ENCODE measurements at places on chromosomes 1 and 21.

DNA sequence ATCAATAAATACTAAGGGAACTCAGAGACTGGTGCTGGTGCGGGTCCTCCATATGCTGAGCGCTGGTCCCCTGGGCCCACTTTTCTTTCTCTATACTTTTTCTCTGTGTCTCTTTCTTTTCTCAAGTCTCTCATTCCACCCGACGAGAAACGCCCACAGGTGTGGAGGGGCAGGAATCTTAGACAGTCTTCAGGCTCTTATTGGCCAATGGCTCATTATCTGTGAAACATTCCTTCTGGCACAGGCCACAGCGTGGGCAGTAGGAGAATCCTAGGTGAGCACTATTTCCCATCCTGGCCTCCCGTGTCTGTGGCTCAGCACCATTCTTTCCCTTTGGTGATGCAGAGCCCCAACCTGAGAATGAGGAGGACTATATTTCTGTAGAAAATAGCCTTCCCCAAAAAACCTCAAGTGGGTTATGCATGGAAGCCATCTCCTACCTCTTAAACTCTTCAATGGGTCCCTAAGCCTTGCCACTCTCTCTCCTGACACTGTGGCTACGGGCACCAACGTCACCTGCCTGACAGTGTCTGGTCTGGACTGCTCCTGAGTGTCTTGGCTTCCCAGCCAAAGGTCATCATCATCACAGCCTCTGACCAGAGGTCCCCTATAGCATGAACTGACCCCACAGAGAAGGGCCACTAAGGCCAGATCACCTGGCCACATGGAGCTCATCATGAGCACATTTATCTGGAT, 6.2 kb upstream of the SLAMF1 start:
- DNase-seq: no peak

GRCh38 chr1:199448646-199449045, 578.9 kb upstream of the NR5A2 start:
- DNase-seq: no peak

DNA sequence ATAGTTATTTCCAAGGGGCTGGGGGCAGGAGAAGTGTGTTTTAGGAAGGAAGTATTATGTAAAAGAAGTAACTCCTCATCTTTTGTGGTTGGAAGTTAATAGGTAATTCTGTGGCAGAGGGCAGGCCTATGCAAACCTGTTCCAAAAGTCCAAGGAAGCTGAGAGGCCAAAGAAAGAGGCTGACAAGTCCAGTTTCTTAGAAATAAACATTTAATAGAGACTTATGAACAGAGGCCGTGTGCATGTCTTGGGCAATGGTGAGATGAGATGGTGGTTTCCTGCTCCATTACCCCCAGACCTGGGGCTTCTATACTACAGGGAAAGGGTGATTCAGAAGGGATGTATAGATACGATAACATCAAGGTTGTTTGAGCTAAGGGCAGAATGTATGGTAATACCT, 7.6 kb upstream of the CA14 start:
- DNase-seq: no peak

DNA sequence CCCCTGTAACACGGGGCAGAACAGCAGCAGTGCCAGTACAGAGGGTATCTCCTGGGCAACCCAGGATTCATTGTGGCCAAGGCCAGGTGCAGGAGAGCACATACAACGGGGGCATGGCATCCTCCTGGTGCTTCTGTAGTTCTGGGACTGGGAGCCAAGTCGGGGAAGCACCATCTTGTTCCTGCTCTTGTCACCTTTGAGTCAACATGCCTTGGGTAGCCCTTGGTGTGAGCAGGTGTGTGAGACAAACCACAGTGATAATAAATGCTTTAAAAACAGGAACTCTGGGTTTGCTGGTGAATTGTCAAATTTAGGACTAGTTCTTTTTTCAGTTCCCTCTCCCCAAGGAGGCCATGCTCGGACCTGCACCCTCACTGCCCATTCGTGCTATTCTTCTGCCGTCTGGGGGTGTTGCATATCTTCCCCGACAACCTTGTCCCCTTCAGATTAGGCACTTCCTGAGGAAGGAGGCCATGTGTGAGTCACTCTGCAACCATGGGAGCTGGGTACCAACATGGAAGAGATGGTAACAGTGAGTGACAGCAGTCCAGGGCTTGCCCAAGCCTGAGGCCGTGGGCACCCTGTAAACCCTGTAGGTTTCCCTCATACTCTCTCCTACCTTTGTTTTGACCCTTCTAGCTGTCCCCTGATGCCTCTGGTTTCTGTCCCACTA, 150.2 kb downstream of the GRIK3 start:
- peak; percentile 68 for DNase-seq

GRCh38 chr1:20370698-20371097, 80.0 kb downstream of the VWA5B1 start:
- no peak for DNase-seq

GRCh38 chr21:35568643-35569042, 491.7 kb downstream of the SETD4 start:
- peak; percentile 30 for DNase-seq

DNA sequence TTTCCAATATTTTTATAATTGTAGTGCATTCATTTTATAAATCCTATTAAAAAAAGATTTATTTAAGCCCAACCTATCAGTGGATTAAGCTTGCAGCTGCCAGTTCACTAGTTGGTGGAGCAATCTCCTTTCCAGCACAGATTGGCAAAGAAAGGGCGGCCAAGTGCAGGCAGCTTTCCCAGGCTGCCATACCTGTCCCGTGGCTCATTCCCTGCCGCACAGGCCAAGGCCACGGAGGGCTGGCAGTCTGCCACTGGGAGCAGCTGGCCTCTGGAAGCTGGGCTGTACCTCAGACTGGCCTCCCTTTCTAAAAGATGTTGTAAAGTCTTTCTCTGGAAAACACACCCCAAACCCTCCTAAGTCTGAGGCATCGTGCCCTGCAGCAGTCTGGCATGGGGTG, 74.2 kb downstream of the SIM2 start:
- no peak for DNase-seq

GRCh38 chr21:38477226-38477625, 21.1 kb downstream of the ERG start:
- peak; percentile 78 for DNase-seq

DNA sequence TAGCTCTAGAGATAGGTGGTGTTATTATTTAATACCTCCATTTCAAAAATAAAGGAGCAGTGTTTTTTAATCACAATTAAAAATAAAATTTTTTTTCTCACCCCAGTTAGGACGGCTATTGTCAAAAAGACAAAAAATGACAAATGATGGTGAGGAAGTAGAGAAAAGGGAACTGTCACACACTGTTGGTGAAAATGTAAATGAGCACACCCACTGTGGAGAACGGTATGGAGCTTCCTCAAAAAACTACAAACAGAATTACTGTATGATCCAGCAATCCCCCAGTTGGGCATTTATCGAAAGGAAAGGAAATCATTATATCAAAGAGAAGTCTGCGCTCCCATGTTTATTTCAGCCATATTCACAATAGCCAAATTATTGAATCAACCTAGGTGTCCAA, 148.7 kb upstream of the NR5A2 start:
- DNase-seq: peak; percentile 76

DNA sequence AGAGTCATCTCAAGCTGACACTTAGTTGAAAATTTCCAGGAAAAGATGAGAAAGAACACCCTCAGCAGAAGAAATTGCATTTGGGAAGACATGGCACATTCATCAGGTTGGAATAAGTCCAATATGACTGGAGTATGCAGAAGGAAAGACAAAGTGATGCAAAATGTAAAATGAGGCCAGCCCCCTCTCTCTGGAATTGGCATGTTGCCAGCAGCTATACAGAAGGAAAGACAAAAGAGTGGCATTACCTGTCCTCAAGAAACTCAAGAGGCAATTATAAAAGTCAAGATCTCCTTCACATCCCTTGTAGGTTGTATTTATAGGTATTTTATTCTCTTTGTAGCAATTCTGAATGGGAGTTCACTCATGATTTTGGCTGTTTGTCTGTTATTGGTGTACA, 426.3 kb downstream of the AGBL4 start:
- no peak for DNase-seq

DNA sequence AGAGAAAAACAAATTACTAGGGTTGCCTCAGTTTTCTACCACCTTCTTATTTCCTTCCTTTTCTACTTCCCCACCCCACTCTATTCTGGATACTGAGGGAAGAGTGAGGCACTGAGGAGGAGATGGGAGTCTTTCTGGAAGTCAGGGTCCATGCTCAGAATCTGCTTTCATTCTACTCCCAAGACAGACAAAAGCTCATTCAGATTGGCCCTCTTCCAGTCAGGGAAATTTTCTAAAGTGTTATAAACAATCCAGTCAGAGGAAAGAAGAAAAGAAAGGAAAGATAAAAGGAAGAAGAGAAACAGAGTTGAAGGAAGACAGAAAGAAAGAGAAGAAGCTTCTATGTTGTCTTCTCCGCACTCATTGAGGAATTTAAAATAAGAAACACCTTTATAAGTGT, 228.6 kb downstream of the COP1 start:
- DNase-seq: no peak

DNA sequence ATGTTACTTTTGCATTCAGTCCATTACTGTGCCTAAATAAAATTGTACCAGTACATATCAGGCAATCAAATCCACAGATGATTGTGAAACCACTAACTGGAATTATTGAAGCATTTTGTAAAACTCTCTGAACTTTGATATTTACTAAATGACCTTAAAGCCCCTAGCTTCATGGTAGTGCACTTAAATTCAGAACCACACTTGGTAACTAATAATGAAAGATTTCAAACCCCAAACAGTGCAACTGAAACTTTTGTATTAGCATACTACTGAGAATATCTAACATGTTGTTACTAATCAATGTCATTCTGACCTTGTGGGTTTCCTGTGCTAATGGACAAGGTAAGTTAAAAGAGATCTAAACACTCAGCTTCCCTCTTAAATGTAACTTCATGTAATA, at the start of gene CFHR3:
TSS of gene CFHR3 (plus strand) at position 238 of the 400 bp plus-strand sequence. CDS start at position 285, 47 bp downstream.
- no peak for DNase-seq

- DNase-seq: no peak
Observed at GRCh38 chr1:209434631-209435217, 148.8 kb upstream of the CAMK1G start.

DNA sequence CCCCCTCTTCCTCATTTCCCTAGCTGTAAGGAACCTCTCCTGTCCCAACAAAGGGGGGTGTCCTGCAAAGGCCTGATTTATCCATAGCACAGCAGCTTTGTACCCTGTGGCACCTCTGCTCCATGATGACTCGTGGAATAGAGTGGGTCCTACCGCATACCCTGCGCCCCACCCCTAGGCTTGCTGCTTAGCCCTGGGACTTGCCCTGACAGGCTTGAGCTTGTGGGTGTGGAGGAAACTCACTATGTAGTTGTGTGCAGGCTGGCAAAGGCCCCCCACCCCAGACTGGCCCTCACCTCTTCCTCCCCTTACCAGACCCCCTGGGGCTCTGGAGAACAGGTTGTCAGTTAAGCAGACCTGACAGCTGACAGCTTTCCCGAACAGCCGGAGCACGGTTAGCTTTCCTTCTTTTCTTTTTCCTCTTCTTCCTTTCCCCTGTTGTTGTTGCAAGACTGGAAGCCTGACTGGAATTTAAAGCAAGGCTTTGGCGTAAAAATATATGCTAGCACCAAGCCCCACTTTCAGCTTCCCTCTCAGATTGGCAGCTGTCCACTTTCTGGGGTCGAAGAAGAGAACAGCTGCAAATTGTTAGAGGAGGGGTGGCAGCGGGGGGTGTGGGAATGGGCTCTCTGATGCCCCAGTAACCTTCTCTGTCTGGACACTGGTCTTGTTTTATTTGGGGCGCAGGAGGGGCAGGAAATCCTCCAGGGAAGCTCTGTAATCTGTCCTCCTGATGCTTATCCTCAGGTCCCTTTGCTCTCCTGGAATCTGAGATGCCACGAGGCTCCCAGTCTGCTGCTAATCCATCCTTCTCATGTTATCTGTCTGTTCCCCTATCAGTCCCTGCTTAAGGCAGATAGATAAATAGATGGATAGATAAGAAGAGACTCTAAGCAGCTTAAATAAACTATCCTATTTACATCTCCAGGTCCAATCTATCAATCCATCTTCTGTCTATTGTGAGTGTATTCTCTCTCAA, 134.6 kb downstream of the BRINP2 start:
- no peak for DNase-seq

- DNase-seq: no peak
Observed at GRCh38 chr1:90616395-90616794, 100.7 kb downstream of the BARHL2 start.

- no peak for DNase-seq
Observed at GRCh38 chr1:206419783-206420182, 50.5 kb upstream of the IKBKE start.

DNA sequence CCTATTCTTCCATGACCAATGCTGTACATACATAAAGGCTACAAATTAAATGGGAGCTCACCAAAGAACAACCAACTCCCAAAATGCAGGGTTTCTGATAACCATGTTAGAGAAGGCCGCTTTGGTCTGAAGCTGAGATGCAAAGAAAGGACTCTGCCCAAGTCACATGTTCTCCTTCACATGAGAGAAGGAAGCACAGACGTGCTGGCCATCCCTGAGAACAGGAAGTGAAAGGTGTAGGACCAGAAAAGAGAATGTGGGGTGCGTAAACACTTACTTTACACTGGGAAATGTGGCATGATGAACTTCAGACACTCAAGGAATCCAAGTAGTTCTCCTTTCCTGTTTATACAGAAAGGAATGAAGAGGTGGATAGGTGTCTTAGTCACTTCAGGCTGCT, 31.7 kb upstream of the TADA1 start:
- peak; percentile 64 for DNase-seq

DNA sequence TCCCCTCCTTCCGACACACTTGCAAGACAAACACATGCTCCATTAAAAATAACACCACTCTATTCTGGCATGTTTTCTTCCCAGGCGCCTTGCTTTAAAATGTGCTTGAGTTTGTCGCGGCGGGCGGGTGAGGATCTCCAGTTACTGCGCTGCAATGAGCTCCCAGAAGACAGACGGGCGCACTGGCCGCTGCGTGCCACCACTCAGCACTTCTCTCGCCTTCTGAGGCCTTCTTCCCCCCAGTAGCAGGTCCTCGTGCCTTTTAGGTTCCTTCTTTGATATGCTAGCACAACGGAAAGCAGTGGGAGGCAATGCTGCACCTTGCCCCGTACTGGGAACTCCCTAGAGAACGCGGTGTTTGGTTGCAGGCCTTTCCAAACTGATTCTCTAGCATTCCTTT, 279.5 kb upstream of the NR5A2 start:
- no peak for DNase-seq

DNA sequence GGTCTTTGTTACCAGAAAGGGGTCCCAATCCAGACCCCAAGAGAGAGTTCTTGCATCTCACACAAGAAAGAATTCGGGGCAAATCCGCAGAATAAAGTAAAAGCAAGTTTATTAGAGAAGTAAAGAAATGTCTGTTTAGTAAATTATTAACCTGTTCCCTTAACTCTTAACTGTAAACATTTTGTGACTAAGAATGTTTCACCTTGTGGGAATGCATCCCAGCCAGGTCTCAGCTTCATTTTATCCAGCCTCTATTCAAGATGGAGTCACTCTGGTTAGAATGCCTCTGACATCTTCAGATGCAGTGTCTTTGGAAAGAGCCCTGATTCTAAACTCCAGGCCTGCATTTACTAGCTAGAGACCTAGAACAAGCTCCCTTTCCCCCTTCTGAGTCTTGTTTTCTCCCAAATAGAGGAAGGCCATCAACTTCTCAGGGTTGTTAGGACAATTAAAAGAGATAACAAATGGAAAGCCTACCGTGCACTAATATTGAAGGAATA, 4.5 kb upstream of the FABP3 start:
- no peak for DNase-seq

- no peak for DNase-seq
Observed at GRCh38 chr1:201696217-201696761, 132.7 kb upstream of the IPO9 start.

GRCh38 chr1:4087530-4088420, 187.7 kb upstream of the C1orf174 start:
- no peak for DNase-seq

Measured in MV-4-11 (cell line).